NCI-H1105 (cell line): ENCODE measurements at places on chromosomes 1 and 21.

GRCh38 chr21:14526199-14526598, 19.9 kb downstream of the SAMSN1 start:
- no peak for DNase-seq

DNA sequence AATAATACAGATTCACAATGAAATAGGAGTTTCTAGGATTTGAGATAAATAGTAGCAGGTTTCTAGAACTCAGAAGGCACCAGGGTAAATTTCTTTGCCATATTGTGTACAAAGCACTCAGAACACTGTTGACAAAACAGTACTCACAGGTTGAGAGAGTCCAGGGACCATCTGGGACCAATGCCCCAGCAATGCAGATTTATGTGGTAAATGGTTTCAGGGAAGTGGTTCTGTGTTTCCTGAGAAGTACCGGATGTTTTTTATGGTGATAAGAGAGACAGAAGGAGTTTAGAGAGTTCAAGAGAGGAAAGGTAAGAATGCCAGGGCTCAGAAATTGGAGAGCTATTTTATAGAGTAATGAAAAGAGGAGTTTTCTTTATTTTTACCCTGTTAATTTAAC, 29.6 kb upstream of the DIPK1A start:
- DNase-seq, result no peak

DNA sequence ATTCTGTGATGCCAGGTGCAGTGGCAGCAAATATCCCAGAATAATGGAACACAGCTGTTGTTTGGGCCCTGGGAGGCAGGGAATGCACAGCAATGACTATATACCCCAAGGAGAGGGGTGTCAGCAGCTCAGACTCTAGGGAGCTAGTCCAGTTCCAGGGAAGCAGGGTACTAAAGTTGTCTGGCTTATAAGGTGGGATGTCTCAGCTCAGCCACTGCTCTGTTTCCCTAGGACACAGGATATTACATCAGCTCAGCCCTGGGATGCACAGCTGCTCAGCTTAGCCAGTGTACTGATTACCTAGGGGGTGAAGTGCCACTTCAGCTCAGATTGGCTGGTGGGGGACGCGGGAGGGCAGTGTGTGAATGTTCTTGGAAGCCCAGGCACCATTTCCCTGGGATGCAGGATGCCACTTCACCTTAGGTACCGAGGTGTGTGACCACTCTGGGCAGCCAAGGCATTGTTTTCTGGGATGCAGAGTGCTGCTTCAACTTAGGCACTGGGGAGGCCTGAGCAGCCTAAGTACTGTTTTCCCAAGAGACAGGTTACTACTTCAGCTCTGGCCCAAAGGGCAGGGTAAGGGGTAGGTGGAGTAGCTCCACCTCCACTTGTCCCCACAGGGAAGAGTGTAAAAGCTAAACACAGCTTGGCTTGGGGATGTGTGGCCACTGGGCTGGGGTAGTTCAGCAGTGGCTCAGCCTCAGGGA, 59.4 kb downstream of the DIPK1A start:
- no peak for DNase-seq

DNA sequence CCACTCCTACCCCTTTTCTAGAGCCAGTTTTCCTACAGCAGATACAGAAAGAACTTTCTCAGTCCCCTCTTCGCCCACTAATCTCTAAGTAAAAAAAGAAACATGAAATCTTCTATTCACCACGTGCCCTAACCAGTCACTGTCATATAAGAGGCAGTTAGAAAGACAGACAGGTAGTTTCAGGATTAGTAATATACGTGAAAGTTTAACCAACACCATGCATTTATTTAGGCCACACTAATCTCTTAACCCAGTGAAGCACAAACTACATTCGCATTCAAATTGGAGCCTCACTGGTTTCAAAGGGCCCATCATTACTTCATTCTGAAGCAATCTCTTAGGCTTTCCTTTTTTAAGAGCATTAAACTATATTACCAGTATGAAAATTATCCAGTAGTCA, 10.1 kb downstream of the GPATCH2 start:
- no peak for DNase-seq

DNA sequence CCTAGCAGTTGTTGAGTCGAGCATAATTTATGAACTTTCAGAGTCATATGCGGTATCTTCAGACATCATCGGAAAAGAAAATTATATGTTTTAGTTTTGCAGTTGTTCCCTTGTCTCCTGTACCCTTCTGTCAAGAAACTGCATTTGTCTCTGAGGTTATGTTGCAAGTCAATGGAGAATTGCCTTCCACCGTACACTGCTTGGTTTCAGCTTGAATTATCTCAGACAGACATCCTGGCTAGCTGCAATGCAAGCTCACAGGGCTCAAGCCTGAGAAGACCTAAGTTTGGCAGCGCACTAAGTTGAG, 156.0 kb downstream of the NFIA start:
- no peak for DNase-seq

- DNase-seq, result no peak
Measured at GRCh38 chr1:67371681-67372080, 58.5 kb downstream of the SERBP1 start.

- DNase-seq, result no peak
Measured at GRCh38 chr1:3975903-3976630, 76.0 kb upstream of the C1orf174 start.

DNA sequence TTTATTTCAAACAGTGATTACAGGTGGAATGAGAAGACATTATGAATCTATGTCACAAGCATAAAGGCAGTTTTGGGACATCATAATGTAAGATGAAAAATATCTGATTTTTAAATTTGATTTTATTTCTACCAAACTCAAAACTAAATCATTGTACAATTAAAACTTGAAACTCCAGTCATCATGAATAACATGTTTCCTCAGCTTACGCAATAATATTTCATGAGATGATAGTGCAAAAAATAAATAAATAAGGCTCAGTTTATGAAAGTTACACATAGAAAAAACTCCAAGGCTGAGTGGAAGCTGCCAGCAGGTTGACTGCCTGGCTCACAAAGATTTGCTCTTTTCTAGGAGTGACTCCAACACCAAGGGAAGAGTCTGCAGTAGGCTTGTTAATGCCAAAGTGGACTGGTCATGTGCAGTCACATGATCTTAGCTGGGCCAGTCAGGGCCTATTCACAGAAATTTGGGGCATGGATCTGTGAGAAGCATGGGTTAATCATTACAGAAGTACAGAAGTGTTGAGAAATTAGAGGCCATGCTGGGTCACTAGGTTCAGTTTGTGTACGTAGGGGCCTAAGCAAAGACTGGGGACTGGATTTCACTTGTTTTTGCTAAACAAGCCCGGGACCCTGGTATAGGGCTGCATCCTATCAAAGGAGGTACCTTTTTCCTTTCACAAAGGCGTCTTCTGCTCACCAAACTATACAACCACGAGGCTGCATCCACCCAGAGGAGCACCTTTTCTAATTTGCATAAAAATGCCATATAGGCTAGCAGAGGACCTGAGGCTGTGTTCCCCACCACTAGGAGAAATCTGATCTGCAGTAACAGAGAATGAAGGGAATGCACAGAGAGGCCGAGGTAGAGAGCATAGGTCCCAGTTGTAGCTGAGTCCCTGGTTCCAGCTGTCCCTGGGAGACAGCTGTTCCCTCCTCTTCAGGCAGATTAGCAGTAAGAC, 4.9 kb upstream of the ABCA4 start:
- DNase-seq, result no peak

DNA sequence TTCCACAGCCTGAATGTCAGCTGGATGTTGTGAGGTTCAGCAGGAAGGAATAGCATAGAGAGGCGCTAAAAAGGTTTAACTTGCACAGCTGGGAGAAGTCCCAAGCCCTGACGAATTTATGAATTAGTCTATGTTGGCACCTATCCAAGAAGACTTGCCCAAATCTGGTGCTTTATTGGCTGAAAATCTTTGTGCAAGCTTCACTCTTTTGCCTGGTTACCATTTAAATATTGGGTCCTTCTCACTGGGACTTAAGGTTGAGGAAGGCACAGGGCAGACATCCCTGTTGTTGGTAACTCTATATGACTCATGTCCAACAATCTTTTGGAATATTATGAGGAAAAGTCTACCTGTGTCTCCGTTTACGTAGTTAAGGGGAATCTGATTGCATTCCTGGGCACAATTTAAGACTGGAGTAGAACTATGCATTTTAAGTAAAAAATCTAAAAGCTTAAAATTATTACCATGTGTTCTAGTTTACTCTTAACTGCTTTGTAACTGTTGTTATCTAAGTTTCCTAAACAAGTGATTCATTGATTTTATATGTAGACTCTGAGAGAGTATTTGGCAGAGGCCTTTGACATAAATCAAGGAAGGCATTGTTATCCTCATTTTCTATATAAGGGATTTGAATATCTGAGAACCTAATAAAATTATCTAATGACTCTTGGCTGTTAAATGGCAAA, 181.7 kb upstream of the DPYD start:
- DNase-seq, result no peak

GRCh38 chr1:59846209-59846894, 31.6 kb downstream of the HOOK1 start:
- no peak for DNase-seq

- DNase-seq, result no peak
Measured at GRCh38 chr1:15179485-15179883, 25.9 kb downstream of the TMEM51 start.

GRCh38 chr1:48127735-48128685, 94.5 kb upstream of the SLC5A9 start:
- DNase-seq, result no peak

- DNase-seq, result no peak
Measured at GRCh38 chr1:9910076-9910422, at the start of gene CTNNBIP1. CTNNBIP1 (minus strand) TSS chr1:9910269; CDS start chr1:9872064, 38,205 bp downstream.

DNA sequence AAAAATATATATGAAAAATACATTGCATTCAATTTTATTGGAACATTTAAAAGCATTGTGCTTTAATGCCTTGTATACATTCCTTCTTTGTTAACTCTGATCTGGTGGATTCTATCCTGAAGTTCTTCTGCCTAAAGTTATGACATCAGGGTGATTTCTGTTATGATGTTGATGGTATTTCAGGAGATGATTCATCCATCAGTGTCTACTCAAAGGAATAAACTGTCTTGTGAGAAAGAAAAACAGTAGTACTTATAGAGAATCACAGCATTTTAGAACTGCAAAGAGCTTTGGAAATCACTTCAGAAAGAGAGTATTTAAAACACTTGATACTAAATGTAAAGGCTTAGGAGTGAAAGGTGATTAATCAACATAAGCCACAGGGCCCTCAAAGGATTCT, 155.7 kb downstream of the PTPRC start:
- no peak for DNase-seq

- DNase-seq, result no peak
Measured at GRCh38 chr1:196063294-196063693, 544.9 kb downstream of the KCNT2 start.

DNA sequence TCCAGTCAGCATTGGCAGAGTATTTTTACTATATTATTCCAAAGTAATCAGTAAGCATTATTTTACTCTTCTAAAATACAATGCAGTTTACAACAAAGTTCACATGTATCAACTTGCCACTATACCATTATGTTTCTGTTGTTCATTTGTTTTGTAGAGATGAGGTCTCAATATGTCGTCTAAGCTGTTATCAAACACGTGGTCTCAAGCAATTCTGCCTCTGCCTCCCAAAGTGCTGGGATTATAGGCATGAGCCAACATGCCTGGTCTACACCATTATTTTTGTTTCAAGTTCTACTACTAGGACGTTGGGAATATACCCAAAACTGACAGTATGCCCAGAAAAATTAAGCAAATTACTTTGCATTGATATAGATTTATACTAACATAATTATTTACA, 19.8 kb downstream of the FAF1 start:
- DNase-seq, result peak; percentile 6

GRCh38 chr1:236808005-236808404, 12.9 kb downstream of the MTR start:
- no peak for DNase-seq
